Spleen (tissue), 13 donors: ENCODE measurements at places on chromosomes 12 and 14.

GRCh38 chr12:28855761-28856310, 293.2 kb upstream of the FAR2 start:
- DNase-seq, result no peak

DNA sequence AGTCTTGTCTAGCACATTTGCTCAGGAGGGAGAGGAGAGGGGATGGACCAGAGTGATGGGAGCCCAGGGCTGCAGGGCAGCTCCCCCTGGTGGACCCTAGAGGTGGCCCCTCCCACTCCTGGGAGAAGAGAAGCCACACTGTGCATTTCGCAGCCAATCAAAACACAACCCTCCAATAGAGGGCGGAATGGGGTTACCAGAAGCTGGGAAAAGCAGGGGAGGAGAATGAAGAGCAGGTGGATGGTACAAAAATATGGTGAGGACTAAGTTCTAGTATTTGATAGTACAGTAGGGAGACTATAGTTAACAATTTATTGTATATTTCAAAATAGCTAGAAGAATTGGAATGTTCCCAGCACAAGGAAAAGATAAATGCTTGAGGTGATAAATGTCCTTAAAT, 23.6 kb downstream of the VASH1 start:
- DNase-seq, result peak; percentile 82

GRCh38 chr12:28941248-28941647, 207.8 kb upstream of the FAR2 start:
- no peak for DNase-seq

GRCh38 chr12:117803001-117803400, 165.8 kb downstream of the KSR2 start:
- no peak for DNase-seq

DNA sequence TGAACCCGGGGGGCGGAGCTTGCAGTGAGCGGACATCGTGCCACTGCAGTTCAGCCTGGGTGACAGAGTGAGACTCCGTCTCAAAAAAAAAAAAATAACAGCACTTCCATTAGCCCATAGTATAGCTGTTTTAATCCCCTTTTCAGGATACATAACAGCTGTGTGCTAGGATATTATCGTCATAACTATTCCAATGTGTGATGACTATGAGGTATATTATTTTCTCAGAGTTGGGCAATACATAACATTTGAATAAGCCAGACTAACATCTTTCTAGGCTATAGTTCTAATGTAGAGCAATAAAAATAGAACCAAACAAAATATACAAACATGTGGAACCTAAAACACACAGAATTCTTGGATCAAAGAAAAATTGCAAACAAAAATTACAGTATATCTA, 57.1 kb downstream of the MARK3 start:
- no peak for DNase-seq

GRCh38 chr14:92544051-92544720, 30.6 kb downstream of the RIN3 start:
- no peak for DNase-seq
